ENCODE measurements at places on chromosomes 11 and 22. TPM values are rescaled to one million over a fixed set of nuclear protein-coding genes. Genes with fewer than 3 reads are reported as not detected.

The HSPB2 gene
- total RNA-seq: 2.4 TPM

The GLYAT gene
- not detected for total RNA-seq

The FOLR2 gene
- not detected for total RNA-seq

The ZNF215 gene
- total RNA-seq: 2.3 TPM

The OR2AT4 gene
- not detected for total RNA-seq

The KRTAP5-8 gene
- not detected for total RNA-seq

DNA sequence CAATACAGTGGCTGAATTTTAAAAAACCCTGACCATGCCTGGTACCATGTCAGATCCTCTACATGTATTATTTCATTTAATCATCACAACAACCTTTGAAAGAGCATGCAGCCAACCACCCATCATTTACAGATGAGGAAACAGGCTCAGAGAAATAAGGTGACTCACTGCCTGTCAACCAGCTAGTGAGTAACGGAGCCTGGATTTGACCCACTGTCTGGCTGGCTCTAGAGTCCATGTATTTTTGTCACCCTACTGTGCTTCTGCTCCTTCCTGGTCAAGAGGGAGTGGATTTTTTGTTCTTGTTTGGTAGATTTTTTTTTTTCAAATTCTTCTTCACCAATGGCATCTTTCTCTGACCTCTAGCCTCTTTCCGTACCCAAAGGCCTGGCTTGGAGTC is 77.4 kb downstream of the CWC15 start:
- DNase-seq: no peak

DNA sequence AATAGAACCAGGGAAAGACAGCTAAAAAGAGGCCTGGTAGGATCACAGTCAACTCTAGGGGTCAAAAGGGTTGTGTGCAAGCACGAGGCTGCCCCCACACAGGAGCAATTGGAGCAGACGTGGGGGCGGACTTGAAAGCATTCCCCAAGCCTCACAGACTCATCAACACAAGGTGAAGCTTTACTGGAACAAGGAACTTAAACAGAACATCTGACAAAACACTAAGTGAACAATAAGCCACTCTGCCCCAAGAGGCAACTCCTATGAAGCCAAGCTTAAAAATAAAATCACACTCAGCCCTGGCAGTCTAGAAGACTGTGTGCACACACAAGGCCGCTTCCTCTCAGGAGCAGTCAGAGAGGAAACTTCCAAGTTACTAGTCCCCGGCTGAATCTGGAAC is 32.2 kb upstream of the TEAD1 start:
- no peak for DNase-seq

DNA sequence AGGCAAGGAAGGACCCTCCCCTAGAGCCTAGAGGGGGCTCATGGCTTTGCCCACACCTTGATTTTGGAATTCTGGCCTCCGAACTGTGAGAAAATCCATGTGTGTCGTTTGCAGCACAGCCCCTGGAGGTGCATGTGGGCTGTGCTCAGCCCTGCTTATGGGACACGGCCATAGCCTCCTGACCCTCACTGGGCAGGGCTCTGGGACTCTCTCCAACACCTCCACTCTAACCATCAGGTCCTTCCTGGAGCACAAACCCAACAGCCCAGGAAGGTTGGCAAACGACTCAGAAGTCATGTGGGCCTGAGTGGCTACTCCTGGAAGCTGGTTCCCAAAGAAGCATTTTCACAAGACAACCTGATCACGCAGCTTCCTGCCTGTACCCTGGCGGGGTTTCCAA is 144.1 kb downstream of the CTTN start:
- peak; percentile 50 for DNase-seq

DNA sequence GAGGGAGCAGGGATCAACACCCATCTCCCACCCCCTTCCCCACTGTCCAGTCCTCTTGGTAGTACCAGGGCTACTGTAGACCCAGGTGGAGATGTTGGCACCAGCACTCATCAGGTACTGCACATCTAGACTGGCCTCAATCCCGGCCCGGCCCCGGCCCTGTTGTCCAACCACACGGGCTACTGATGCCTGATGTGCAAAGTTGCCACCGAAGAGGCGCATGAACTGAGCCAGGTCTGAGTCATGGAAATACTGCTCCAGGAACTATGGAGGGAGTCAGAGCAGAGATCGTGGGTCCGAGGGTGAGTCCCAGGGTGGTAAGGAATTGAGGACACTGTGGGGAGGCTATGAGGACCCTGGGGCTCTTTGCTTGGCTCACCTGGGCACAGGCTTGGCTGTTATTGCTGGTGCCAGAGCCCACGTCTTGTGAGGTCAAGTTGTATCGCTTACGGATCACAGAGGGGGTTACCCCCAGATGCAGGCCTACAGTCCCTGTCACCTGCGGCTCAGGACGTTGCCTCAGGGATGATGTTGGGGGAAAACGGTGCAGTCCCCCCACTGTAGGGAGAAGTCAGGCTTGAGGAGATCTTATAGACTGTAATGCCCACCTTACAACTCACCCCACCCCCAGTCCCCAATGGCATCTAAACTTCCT is 2.5 kb downstream of the TPP1 start:
- DNase-seq: peak; percentile 73

DNA sequence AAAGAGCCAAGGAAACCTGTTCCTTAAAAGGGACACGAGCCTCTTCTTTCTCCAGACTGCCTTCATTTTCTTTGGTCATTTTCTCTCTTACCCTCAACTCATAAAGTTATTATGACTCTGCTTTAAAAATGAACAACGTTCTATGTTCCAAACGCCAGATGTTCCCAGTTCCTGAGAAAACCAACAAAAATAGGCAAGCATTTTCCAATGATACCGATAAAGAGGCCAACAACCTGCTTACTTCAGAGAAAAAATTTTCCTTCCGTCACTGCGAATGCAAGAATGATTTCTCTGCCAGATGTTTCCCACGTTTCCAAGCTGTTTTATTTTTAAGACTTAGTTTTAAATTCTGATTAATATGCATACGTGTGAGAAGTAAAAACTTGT is 315 bp upstream of the TRPC6 start:
- DNase-seq: no peak

DNA sequence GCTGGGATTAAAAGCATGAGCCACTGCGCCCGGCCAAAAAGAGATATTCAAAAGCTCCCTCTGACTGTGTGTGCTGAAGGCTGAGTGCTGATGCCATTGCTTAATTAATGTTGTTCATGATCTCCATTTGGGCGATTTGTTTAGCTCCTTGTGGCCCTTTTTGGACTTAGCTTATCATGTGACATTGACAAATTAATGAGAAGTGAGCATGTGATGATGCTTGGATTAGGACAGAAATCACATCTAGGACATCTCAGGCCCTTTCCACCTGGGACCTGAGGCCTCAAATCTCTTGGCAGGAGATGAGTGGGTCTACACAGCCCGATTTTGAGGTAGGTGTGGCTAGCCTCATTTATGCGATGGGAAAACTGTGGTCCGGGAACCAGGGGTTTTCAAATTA is 10.4 kb downstream of the EHF start:
- DNase-seq: no peak

- no peak for DNase-seq
Measured at GRCh38 chr11:130588471-130588870, 140.0 kb downstream of the ADAMTS15 start.

DNA sequence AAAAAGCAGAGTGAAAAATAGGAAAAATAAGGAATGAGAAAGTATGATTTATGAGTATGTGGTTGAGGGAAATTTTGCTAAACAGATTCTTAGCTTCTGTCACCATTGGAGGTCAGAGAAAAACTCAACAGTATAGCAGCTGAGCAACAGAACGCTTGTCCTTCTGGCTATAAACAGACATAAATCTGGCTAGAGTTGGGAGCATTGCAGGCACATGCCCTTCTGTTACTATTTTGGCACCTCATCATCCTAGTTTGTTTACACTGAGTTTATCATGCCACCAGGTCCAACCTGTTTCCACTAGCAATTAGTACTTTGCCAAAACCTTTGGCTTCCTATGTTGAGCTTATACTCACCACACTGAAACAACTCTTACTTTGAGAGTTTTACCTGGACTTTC is 6.9 kb downstream of the UBE4A start:
- no peak for DNase-seq

GRCh38 chr11:10329935-10330334 is 25.1 kb downstream of the ADM start:
- DNase-seq: no peak

Data from chondrocyte (in vitro differentiated cells).